ENCODE measurements at places on chromosomes 2 and 18.

DNA sequence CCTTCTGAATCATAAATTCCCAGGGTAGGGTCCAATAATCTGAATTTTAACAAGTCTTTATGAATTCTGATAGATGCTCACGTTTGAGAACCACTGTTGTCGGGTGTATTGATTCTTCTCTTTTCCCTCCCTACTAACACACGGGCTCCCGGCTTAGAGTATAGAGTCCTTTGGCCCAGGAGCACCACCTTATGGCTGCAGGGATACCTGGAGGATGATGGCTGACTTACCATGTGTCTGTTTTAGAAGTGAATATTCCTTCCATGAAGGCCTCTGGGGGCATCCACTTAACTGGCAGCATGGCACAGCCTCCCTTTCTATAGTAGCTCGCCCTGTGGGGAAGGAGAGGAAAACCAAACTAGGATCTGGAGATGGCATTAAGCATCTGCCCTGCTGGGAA is 91.7 kb downstream of the CLIP4 start:
- DNase-seq: no peak

- no peak for DNase-seq
These were observed 3.8 kb upstream of the CCDC68 start for GRCh38 chr18:54962919-54963645.

DNA sequence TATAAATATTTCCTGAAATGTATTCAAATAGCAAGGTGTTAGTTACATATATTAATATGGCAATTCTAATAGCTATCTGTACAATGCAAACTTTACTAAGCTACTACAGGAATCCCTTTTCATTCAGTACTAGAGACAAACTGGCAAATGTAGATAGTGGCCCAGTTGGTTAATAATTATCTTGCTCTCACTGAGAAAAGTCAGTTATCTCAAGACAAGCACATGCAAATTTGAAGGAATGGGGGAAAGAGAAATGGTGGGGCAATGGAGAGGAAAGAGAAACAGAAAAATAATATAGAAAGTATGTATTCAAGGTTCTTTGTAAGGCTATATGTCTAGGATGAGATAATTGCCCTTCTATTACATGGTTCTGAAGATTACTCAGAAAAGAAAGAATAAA is 280.0 kb downstream of the FIGN start:
- no peak for DNase-seq

GRCh38 chr18:58900015-58900649 is 35.5 kb downstream of the ZNF532 start:
- DNase-seq: no peak

GRCh38 chr2:239113171-239113570 is 265.3 kb downstream of the TWIST2 start:
- DNase-seq: no peak

- no peak for DNase-seq
These were observed 190.8 kb downstream of the SH3BP4 start for GRCh38 chr2:235142601-235143000.

- no peak for DNase-seq
These were observed 14.6 kb downstream of the UGP2 start for GRCh38 chr2:63856303-63856603.

DNA sequence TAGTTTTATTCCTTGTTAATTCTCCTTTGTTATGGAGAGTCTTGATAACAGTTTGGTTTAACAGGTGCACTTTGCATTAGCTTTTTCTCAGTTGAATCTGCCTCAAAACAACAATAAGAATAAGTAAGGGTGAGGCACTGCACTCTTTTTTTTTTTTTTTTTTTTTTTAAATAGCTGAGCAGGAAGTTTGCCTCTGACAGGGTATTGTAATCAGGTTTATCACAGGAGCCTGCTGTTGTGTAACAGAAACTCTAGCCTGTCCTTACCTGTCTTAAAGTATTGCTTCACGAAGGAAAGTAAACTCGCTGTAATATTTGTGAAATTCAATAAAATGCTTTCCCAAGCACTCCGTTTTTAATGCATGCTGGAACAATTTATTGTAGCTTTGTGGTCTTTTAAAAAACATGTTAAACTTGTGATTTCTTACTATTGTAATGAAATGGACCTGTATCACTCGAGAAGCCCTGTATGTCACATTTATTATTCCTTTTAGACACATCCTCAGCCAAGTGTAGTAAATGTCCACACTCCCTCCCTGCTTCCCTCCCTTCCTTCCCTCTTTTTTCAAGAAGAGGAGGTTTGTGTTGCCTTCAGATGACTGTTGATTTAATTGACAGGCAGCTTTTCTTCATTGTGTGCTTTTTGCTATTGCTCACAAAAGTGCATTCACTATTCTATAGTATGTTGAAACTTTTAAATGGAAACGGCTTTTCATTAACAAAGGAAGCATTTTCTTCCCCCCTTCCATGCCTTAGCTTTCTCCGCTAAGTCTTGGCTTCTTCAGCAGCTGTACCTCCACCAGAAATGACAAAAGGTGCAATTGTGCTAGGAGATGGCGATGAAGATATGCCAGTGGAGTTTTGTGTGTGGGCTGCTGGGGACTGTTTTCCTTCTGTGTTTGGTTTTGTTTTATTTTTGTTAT is 52.7 kb downstream of the TAF1B start:
- DNase-seq: no peak

- DNase-seq: no peak
These were observed 35.3 kb downstream of the SH3BP4 start for GRCh38 chr2:234986876-234987720.

DNA sequence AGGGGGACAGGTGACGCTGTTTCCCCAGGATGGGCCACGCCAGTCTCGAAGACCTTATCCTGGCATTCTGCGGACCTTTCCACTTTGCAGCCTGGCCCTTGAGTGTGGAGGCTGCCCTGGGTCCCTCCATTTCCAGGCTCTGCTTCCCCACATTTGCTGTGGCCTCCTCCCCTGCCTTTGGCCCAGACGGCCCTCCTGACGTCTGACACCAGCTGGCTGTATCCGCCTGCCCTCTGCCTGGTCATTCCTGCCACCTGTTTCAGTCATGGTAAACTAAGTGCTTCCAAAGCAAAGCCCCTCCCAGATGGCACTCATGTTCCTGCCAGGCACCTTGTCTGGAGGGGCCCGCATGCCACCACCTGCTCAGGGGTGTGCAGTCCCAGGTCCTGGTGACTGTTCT is 95.1 kb downstream of the ASB1 start:
- no peak for DNase-seq

DNA sequence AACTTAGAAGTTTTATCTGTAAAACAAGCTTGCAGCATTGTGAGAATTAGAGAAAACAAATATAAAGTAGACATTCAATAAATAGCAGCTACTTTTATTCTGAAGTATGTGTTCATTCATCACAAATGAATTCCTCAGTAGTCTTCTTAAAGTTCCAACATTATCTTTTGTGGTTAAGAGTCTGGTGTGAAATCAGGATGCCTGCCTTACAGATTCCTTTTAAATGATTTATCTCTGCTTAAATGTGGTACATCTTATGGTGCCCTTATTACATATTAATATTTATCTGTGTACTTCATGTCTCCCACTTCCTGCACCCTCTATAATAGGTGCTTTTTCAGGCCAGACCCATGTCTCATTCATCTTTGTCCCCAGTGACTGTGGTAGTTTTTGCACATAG is 595.0 kb downstream of the STK39 start:
- no peak for DNase-seq

- no peak for DNase-seq
These were observed 33.2 kb downstream of the COL6A3 start for GRCh38 chr2:237380768-237381167.

DNA sequence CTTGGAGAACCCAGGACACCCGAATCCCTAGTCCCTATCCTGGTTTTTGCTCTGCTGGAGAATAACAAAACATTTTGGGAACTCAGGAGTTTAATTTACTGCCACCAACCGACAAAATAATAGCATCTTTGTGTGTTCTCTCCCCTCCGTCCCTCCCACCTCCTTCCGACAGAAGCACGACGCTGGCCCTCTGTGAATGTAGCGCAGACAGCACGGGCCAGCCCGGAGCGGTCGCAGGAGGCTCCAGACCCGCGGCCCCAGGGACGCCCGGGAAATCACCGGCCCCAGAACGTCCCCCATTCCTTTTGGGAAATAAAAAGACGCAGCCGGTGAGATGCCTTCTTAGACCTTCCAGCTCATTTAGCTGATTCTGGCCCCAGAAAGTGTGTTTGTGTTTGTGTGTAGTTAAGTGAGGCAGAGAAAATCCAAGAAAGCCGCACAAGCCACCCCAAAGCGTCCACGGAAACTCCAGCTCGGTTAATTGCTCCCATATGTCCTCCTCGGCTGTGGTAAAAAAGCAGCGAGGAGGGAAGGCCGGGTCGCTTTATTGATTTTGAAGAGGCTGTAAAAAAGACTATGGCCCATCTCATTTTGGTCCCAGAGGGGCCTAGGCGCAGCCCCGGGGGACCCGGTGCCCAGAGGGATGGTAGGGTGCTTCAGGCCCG is 577 bp upstream of the TANC1 start:
- DNase-seq: peak; percentile 57

DNA sequence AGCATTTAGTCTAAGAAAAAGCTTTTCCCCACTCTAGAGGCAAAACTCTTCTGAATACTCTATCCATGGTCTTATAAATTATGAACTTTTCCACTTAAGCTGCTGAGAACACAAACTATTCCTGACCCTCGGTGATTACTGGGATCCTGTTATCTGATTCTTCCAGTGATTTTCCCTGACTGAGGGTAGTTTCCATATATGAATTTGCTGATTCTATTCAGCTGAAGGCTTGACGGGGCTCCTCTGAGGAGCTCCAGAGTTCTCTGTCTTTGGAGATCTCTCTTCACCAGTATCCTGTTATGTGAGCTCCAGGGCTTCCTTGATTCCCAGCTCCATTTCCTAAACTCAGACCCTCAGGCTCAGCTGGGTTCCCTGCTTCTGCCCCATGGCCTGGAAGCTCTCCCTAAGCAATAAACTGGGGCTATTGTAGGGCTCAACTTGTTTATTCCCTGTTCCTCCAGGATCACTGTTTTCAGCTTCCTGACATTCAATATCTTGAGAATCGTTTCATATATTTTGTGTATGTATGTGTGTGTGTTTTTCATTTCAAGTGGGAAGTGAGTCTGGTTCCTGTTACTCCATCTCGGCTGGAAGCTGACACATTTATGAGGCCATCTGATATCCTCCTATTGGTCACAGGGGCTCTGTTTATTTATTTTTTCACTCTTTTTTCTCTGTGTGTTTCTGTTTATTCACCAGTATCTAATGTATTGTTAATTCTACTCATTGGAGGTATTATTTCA is 78.2 kb downstream of the ARHGAP28 start:
- no peak for DNase-seq

DNA sequence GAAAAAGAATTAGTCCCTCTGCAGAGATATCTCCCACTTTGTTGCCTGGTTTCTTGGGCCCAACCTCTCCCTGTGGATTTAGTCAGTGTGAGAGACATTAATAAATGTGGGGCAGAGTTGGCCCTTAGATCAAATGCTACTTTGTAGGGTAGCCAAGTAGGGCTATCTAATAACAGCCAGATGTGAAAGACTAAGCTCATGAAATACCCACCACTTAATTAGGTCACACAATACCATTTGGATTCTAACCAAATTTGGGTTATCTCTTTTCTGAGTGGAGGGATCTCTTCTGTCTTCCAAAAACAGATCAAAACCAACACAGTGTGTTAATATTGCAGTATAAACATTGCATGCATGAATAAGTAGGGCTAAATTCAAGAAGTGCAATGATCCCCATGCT is 626.8 kb upstream of the ZEB2 start:
- peak; percentile 5 for DNase-seq

DNA sequence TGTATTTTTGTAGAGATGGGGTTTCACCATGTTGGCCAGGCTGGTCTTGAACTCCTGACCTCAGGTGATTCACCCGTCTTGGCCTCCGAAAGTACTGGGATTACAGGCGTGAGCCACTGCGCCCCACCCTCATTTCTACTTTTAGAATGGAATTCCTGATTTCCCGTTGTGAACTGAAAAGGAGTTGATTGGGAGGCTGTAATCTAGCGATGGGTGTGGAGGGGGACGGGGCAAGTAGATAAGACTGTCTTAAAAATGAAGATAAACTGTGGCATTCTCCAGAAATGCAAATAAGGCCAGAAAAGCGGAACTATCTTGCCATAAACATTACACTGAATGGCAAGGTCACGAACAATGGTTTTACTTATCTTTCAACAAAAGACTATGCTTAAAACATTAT is 135.4 kb downstream of the TRIB2 start:
- no peak for DNase-seq

Measured in NCI-H446 treated with DMSO at 0.1 percent for 48 hours (cell line).